Type B pancreatic cell (in vitro differentiated cells): ENCODE measurements at places on chromosomes 5 and 9. TPM values are rescaled to one million over a fixed set of nuclear protein-coding genes. Genes with fewer than 3 reads are reported as not detected.
A peak's percentile ranks its signal among the peaks of the same experiment; 100 is the strongest.

- no peak overlapping the region for H3K27ac ChIP-seq
- H3K36me3 ChIP-seq = no peaks in the 10 kb centered on the region
- no peak overlapping the region for H3K4me3 ChIP-seq
- no peak for DNase-seq
- H3K4me1 ChIP-seq = peaks cover 7% of the 10 kb centered on the region
These were observed 11.7 kb upstream of the TRIM14 start for GRCh38 chr9:98130576-98131228.

- no peak overlapping the region for H3K4me3 ChIP-seq
- no peak overlapping the region for H3K27ac ChIP-seq
- H3K36me3 ChIP-seq = no peaks in the 10 kb centered on the region
- no peaks in the 10 kb centered on the region for H3K27me3 ChIP-seq
These were observed 19.1 kb downstream of the DUSP1 start for GRCh38 chr5:172751761-172752510.

DNA sequence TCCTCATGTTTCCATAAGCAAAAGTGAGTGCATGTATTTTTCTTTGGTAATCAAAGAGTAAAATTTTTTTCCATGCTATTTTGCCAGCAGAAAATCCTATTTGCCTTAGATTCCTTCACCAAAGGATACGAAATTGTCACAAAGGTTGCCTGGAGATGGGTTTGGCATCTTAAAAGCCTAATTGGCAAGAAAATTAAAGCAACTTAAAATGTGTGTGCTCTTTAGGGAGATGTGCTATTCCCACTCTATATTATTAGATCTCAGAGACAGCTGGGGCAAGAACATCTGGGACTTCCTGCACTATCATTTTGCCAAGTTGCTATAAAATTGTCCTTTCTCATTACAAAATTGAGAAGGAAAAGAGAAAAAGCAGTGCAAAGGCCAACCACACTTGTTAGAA lies 146.1 kb downstream of the PLCXD3 start:
- H3K27ac ChIP-seq = no peak overlapping the region
- no peaks in the 10 kb centered on the region for H3K27me3 ChIP-seq
- DNase-seq = no peak

DNA sequence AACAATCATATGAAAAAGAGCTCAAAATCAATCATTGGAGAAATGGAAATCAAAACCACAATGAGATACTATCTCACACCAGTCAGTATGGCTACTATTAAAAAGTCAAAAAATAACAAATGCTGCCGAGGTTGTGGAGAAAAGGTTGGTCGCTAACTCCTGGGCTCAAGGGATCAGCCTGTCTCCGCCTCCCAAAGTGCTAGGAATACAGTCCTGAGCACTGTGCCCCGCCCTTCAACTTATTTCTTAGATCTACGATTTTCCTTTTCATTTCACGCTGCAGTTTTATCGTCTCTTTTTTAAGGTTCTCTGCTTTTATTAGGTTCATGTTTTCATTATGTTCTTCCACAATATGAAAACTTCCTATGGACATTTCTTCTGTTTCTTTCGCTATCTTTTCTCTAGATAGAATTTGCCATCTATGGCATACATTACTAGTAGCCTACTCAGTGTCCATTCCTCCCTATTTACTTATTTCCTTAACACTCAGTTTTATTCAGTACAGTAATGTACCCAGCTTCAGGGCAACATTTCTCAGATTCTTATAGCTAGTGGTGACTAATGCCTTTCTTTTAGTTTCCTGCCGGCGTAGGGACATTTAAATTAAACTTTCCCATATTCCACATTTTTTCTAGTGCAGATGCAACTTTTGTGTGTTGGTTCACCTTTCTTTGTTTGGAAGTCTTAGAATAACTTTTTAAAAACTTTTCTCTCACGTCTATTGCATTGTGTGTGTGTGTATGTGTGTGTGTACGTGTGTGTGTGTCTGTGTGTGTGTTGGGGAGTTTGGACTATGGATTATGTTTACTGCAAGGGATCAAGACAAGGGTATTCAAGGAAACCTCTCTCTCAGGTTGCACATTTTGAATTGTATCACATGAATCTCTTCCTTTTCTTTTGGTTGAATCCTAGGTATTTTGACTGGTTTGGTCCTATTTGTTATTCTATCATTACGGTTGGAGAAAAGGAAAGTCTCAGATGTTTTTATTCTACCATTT lies 21.6 kb upstream of the FBN2 start:
- no peak for DNase-seq
- no peaks in the 10 kb centered on the region for H3K36me3 ChIP-seq
- no peaks in the 10 kb centered on the region for H3K27me3 ChIP-seq
- no peaks in the 10 kb centered on the region for H3K4me1 ChIP-seq
- H3K27ac ChIP-seq = no peak overlapping the region

DNA sequence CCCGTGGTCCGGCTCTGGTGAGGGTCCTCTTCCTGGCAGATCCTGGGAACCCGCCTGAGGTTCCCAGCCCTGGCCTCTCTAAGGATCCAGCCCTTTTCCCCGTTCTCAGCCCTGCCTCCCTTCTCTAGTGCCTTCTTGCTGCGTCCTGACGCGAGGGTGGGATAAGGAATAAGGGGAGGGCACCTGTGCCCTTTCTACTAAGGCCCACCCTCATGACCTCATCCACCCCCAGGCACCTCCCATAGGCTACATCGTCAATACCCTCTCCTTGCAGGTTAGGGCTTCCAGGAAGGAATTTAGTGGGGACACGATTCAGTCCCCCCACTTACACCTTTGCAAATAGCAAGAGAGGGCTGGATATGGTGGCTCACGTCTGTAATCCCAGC lies 10.7 kb upstream of the DIPK1B start:
- H3K27me3 ChIP-seq = no peaks in the 10 kb centered on the region
- DNase-seq = no peak
- no peak overlapping the region for H3K27ac ChIP-seq
- H3K4me1 ChIP-seq = peaks cover 5% of the 10 kb centered on the region
- no peaks in the 10 kb centered on the region for H3K36me3 ChIP-seq

- H3K4me1 ChIP-seq = peaks cover 26% of the 10 kb centered on the region
- H3K27ac ChIP-seq = peak overlapping the region; percentile 25
- no peak for DNase-seq
- H3K27me3 ChIP-seq = no peaks in the 10 kb centered on the region
These were observed 28.9 kb downstream of the STXBP1 start for GRCh38 chr9:127640908-127641545.

DNA sequence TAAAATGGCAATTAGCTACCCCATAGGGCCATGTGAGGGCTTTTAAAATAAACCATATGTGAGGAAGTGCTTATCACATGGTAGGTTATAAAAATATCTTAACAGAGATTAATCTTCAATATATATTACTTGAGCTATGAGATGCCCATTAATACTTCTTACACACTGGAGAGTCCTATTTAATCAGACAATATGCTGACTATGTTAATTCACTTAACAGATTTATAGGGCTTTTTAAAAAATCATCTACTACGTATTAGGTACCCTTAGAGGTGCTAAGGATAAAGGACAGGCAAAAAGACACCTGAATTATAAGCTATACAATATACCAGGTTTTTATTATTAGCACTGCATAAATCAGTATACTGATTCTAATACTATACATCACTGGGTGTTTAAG lies 102.6 kb downstream of the STRBP start:
- no peaks in the 10 kb centered on the region for H3K27me3 ChIP-seq
- DNase-seq = no peak
- H3K27ac ChIP-seq = no peak overlapping the region
- peaks cover 8% of the 10 kb centered on the region for H3K36me3 ChIP-seq

DNA sequence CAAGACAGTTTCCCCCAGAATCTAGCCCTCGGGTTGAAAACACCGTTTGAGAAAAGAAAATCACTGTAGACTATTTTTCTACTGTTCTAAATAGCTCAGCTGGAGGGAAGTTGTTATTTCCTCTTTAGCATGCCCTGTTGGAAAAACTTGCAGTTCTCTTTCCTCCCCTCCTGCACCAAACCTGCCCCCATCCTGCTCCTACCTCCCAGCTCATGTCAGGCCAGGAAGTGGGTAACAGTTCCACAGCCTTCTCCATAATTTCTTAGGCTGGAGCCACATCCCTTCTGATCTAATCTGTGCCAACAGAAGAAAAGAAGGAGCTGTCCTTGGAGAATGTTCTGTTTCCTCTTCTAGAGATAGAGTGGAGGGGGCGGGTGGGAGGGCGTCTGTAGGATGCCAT lies 437.7 kb downstream of the SPOCK1 start:
- no peaks in the 10 kb centered on the region for H3K27me3 ChIP-seq
- no peak for DNase-seq
- H3K4me1 ChIP-seq = peaks cover 5% of the 10 kb centered on the region
- no peak overlapping the region for H3K27ac ChIP-seq
- no peak overlapping the region for H3K4me3 ChIP-seq
- no peaks in the 10 kb centered on the region for H3K36me3 ChIP-seq

The CNTFR gene
- total RNA-seq = 3.5 and 24.2 TPM in 2 replicates

The SLC4A9 gene
- total RNA-seq = 0.17 TPM in 1 of 2 replicates, not detected in the other
